ENCODE measurements at places on chromosomes 13 and 19.

- peaks cover 6% of the 10 kb centered on the region for H3K36me3 ChIP-seq
- no peaks in the 10 kb centered on the region for H3K27me3 ChIP-seq
- DNase-seq: no peak
- H3K4me3 ChIP-seq: no peak overlapping the region
- H3K27ac ChIP-seq: no peak overlapping the region
Measured at GRCh38 chr13:113437408-113438010, 15.8 kb downstream of the ADPRHL1 start.

DNA sequence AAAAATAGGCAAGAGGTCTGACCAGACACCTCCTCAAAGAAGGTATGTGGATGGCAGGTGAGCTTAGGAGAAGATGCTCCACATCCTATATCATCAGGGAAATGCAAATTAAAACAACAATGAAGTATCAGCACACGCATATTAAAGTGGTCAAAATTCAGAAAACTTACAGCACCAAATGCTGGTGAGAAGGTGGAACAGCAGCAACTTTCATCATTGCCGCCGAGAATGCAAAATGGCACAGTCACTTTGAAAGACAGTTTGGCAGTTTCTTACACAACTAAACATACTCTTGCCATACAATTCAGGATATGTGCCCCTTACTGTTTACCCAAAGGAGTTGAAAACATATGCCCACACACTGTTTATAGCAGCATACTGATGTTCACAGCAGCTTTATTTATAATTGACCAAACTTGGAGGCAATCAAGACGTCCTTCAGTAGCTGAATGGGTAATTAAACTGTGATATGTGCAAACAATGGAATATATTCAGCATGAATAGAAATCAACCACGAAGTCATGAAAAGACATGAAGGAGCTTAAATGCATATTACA, 22.5 kb downstream of the OR10H4 start:
- H3K4me3 ChIP-seq: no peak overlapping the region
- no peak overlapping the region for H3K27ac ChIP-seq
- H3K27me3 ChIP-seq: peaks cover 14% of the 10 kb centered on the region
- no peaks in the 10 kb centered on the region for H3K36me3 ChIP-seq
- no peaks in the 10 kb centered on the region for H3K4me1 ChIP-seq
- no peak for DNase-seq

DNA sequence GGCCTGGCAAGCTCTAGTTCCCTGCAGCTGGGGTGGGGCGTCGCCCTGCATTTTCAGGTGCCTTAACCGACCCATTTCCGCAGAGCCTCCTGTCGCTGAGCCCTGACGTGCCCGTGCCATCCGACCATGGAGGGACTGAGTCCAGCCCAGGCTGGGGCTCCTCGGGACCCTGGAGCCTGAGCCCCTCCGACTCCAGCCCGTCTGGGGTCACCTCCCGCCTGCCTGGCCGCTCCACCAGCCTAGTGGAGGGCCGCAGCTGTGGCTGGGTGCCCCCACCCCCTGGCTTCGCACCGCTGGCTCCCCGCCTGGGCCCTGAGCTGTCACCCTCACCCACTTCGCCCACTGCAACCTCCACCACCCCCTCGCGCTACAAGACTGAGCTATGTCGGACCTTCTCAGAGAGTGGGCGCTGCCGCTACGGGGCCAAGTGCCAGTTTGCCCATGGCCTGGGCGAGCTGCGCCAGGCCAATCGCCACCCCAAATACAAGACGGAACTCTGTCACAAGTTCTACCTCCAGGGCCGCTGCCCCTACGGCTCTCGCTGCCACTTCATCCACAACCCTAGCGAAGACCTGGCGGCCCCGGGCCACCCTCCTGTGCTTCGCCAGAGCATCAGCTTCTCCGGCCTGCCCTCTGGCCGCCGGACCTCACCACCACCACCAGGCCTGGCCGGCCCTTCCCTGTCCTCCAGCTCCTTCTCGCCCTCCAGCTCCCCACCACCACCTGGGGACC, 1.2 kb downstream of the ZFP36 start:
- peaks cover 46% of the 10 kb centered on the region for H3K4me1 ChIP-seq
- DNase-seq: peak; percentile 71
- H3K4me3 ChIP-seq: peak overlapping the region; percentile 95
- H3K27me3 ChIP-seq: peaks cover 4% of the 10 kb centered on the region
- H3K36me3 ChIP-seq: peaks cover 18% of the 10 kb centered on the region

DNA sequence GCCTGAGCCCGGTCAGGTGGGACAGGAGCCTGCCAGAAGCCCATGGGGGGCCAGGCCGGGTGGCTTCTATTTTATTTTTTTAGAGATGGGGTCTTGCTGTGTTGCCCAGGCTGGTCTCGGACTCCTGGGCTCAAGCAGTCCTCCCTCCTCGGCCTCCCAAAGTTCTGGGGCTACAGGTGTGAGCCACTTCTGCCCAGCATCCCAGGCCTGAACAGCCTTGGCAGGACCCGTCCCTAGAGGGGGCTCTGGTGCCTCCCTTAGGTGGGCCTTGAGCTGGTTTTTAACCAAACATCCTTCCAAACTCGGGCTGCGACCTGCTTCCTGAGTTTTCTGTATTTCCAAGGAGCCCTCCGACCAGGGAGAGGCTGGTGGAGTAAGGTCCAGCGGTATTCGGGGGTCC, 10.5 kb downstream of the COMP start:
- H3K27me3 ChIP-seq: peaks cover 8% of the 10 kb centered on the region
- no peak overlapping the region for H3K4me3 ChIP-seq
- no peak overlapping the region for H3K27ac ChIP-seq
- DNase-seq: no peak
- H3K4me1 ChIP-seq: peaks cover 6% of the 10 kb centered on the region

GRCh38 chr13:46355901-46356590, 31.0 kb downstream of the RUBCNL start:
- no peaks in the 10 kb centered on the region for H3K27me3 ChIP-seq
- H3K4me1 ChIP-seq: peaks cover 16% of the 10 kb centered on the region
- H3K27ac ChIP-seq: no peak overlapping the region
- peaks cover 4% of the 10 kb centered on the region for H3K36me3 ChIP-seq

DNA sequence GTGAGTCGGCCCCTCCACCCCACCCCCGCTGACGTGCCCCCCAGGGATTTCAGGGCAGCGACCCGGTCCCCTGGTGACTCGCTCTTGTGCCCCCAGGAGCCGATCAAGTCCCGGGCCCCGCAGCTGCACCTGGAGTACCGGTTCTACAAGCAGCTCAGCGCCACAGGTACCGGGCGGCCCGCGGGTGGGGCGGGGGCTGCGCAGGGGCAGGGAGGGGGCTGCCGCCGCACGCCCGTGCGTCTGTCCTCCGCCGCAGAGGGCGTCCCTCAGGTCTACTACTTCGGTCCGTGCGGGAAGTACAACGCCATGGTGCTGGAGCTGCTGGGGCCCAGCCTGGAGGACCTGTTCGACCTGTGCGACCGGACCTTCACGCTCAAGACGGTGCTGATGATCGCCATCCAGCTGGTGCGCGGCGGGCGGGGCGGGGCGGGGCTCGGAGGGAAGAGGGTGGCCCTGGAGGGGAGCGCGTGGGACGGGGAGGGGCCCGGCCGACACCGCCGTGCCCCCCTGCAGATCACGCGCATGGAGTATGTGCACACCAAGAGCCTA, 37.1 kb downstream of the BTBD2 start:
- H3K4me1 ChIP-seq: no peaks in the 10 kb centered on the region
- DNase-seq: no peak
- H3K4me3 ChIP-seq: no peak overlapping the region
- no peak overlapping the region for H3K27ac ChIP-seq
- H3K27me3 ChIP-seq: no peaks in the 10 kb centered on the region
- H3K36me3 ChIP-seq: peaks cover 7% of the 10 kb centered on the region

GRCh38 chr13:24916464-24916863, 152.5 kb downstream of the RNF17 start:
- no peak overlapping the region for H3K27ac ChIP-seq
- no peak overlapping the region for H3K4me3 ChIP-seq

DNA sequence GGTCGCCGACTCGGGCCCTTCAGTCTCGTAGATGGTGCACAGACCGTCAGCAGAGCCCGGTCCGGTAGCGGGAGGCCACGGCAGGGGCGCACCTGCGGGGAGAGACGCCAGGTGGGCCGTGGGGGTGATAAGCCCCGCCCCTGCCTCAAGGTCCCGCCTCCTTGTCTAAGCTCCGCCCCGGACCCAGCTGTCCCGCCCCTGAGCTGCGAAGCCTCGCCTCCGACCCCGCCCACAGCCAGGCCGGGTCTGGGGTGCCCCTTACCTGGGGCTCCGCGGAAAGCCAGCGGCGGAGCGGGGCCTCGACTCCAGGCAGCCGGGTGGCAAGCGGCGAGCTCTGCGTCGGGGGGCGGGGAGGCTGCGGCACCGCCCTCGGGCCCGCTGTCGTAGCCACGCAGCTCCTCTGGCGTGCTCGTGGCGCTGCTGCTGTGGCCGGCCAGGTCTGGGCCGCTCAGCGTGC, 4.7 kb downstream of the PRR36 start:
- DNase-seq: peak; percentile 77
- H3K27ac ChIP-seq: no peak overlapping the region
- H3K27me3 ChIP-seq: peaks cover 59% of the 10 kb centered on the region
- peaks cover 32% of the 10 kb centered on the region for H3K4me1 ChIP-seq

GRCh38 chr13:44088991-44089413, 209.3 kb downstream of the LACC1 start:
- H3K36me3 ChIP-seq: peaks cover 7% of the 10 kb centered on the region
- DNase-seq: peak; percentile 30
- no peak overlapping the region for H3K4me3 ChIP-seq
- peaks cover 29% of the 10 kb centered on the region for H3K4me1 ChIP-seq
- H3K27me3 ChIP-seq: no peaks in the 10 kb centered on the region
- H3K27ac ChIP-seq: peak overlapping the region; percentile 96

DNA sequence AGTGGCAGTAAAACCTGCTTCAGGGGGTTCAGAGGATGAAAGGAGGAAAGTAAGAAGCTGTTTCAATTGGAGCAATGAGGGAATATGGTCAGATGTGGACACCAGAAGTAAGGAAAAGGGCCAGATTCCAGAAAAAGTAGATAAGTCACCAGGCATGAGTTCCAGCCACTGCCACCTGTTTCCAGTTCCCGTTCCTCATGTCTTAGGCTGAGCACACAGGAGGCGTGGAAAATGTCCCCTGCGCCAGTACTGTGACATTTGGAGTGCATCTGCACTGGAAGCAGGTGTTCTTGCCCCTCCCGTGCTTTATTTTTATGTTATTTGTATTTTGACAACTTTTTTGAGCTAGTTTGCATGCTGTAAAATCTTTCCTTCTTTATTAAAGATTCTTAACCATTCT, 25.3 kb downstream of the LMO7 start:
- H3K4me3 ChIP-seq: no peak overlapping the region
- H3K36me3 ChIP-seq: peaks cover 4% of the 10 kb centered on the region
- DNase-seq: no peak
- H3K27ac ChIP-seq: no peak overlapping the region
- H3K4me1 ChIP-seq: no peaks in the 10 kb centered on the region

- DNase-seq: no peak
- no peaks in the 10 kb centered on the region for H3K4me1 ChIP-seq
- peaks cover 14% of the 10 kb centered on the region for H3K27me3 ChIP-seq
Measured at GRCh38 chr13:105918842-105919741, 616.4 kb downstream of the EFNB2 start.

DNA sequence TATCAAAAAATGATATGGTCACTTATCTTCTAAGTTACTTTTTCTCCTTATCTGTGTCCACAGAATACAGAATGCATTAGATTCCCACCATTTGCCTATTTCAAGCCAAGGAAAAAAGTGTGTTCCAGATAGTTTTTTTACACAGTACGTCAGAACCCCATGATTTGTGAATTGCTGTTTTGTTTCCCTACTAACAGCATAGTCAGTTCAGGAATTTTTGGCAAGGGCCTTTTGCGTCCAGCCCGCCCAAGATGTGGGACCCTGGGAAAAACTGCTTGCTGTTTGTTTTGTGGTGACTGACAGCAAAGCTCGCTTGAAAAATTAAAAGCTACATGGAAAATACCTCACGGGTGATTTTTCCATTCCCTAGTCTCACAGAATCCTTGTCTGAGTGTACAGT, 20.4 kb upstream of the FAM216B start:
- H3K27me3 ChIP-seq: peaks cover 13% of the 10 kb centered on the region
- peaks cover 2% of the 10 kb centered on the region for H3K4me1 ChIP-seq
- H3K4me3 ChIP-seq: no peak overlapping the region
- H3K36me3 ChIP-seq: no peaks in the 10 kb centered on the region
- no peak for DNase-seq
- H3K27ac ChIP-seq: no peak overlapping the region

GRCh38 chr19:30227661-30228112, 144.5 kb upstream of the ZNF536 start:
- DNase-seq: peak; percentile 75
- H3K4me3 ChIP-seq: peak overlapping the region; percentile 4
- no peaks in the 10 kb centered on the region for H3K36me3 ChIP-seq

DNA sequence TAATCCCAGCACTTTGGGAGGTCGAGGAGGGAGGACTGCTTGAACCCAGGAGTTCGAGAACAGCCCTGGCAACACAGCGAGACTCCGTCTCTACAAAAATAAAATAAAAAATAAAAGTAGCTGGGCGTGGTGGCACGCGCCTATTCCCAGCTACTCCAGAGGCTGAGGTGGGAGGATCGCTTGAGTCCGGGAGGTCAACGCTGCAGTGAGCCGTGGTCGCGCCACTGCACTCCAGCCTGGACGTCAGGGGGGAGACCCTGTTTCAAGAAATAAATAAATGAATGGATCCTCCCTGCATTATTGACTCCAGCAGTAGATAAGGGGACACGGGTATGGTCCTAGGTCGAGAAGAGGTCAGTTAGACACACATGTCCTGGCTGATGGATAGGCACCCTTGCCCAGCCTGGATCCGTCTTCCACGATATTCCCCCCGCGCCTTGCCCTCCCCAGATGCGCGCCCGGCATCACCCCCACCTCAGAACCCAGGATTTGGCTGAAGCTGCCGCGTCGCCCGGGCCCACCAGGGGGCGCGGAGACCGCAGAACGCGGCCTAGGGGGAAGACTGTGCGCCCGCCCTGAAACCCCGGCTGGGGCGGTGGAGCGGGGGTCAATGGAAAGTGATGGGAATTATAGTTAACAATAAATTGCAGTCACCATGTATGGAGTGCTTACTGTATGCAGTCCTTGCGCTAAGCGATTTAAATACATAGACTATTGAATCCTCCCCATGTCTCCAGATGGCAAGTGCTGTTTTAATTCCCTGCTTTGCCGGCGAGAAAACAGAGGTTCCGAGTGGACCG, 2.1 kb upstream of the HOOK2 start:
- no peaks in the 10 kb centered on the region for H3K27me3 ChIP-seq
- DNase-seq: peak; percentile 90
- H3K4me1 ChIP-seq: peaks cover 27% of the 10 kb centered on the region
- H3K4me3 ChIP-seq: peak overlapping the region; percentile 80
- H3K36me3 ChIP-seq: no peaks in the 10 kb centered on the region

GRCh38 chr13:97574926-97575325, 141.0 kb downstream of the RAP2A start:
- peaks cover 4% of the 10 kb centered on the region for H3K27me3 ChIP-seq
- H3K36me3 ChIP-seq: no peaks in the 10 kb centered on the region
- peak; percentile 3 for DNase-seq
- H3K27ac ChIP-seq: no peak overlapping the region
- no peak overlapping the region for H3K4me3 ChIP-seq
- H3K4me1 ChIP-seq: no peaks in the 10 kb centered on the region

GRCh38 chr13:75870397-75870903, 234.3 kb downstream of the LMO7 start:
- no peak overlapping the region for H3K27ac ChIP-seq
- DNase-seq: no peak
- peaks cover 22% of the 10 kb centered on the region for H3K27me3 ChIP-seq
- peaks cover 10% of the 10 kb centered on the region for H3K4me1 ChIP-seq
- no peaks in the 10 kb centered on the region for H3K36me3 ChIP-seq
- peak overlapping the region; percentile 67 for H3K4me3 ChIP-seq

GRCh38 chr19:5210556-5210955, 130.1 kb downstream of the PTPRS start:
- no peak overlapping the region for H3K27ac ChIP-seq
- no peak overlapping the region for H3K4me3 ChIP-seq
- H3K27me3 ChIP-seq: no peaks in the 10 kb centered on the region

- no peaks in the 10 kb centered on the region for H3K27me3 ChIP-seq
- peaks cover 3% of the 10 kb centered on the region for H3K36me3 ChIP-seq
- DNase-seq: no peak
- H3K4me1 ChIP-seq: peaks cover 4% of the 10 kb centered on the region
Measured at GRCh38 chr13:100235311-100235901, 146.5 kb downstream of the PCCA start.

Measured in activated naive CD8-positive, alpha-beta T cell treated with anti-CD3 and anti-CD28 coated beads for 36 hours (primary cell).